ENCODE measurements at places on chromosomes 4 and X.

- no peak for DNase-seq
Measured at GRCh38 chr4:140018931-140019618, 134.9 kb downstream of the MAML3 start.

GRCh38 chr4:37602454-37603069 is 83.6 kb downstream of the RELL1 start:
- no peak for DNase-seq

GRCh38 chr4:155377276-155377675 is 511 bp upstream of the MAP9 start:
- no peak for DNase-seq

GRCh38 chrX:50779694-50780093 is 34.3 kb downstream of the SHROOM4 start:
- DNase-seq: no peak

- DNase-seq: no peak
Measured at GRCh38 chr4:115310641-115311040, 197.2 kb upstream of the NDST4 start.

GRCh38 chrX:2577844-2578466 is 77.2 kb upstream of the DHRSX start:
- no peak for DNase-seq

- DNase-seq: no peak
Measured at GRCh38 chr4:108333353-108333942, 164.7 kb upstream of the LEF1 start.
